Fibroblast of skin of right quadriceps (primary cell): ENCODE measurements at places on chromosomes 12 and 14.

DNA sequence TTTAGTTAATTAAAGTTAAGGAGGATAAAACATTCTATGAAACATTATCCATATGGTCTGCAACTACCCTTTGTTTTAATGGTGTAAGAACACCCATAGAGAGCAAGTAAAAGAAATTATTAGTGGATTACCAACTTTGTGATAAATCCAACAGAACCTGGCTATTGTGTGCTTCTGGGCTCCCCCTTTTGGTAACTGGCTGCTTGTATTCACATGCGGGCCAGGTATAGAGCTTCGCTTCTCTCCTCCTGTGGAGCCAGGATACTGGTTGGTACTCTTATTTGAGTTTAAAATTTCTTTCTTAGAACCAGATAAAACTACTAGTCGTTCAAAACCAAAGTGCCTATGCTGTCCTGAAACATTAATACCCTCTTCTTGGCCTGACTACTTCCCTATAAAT, 81.0 kb downstream of the PTPRR start:
- no peak for DNase-seq

DNA sequence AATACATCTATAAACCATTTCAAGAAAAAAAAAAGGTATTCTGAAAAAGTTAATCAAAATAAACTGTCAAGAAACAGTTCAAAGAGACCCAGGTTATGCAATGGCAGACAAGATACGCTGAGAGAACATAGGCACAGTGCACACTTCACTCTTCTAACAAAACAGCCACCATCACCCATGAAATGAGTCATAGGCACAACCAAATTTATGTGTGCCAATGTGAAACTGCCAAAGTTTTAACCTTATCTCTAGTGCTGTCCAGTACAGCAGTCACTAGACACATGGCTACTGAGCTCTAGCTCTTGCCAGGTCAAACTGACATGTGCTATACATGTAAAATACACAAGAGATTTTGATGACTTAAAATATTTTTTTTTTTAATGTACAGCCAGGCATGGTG, 1.4 kb downstream of the CEP128 start:
- no peak for DNase-seq

DNA sequence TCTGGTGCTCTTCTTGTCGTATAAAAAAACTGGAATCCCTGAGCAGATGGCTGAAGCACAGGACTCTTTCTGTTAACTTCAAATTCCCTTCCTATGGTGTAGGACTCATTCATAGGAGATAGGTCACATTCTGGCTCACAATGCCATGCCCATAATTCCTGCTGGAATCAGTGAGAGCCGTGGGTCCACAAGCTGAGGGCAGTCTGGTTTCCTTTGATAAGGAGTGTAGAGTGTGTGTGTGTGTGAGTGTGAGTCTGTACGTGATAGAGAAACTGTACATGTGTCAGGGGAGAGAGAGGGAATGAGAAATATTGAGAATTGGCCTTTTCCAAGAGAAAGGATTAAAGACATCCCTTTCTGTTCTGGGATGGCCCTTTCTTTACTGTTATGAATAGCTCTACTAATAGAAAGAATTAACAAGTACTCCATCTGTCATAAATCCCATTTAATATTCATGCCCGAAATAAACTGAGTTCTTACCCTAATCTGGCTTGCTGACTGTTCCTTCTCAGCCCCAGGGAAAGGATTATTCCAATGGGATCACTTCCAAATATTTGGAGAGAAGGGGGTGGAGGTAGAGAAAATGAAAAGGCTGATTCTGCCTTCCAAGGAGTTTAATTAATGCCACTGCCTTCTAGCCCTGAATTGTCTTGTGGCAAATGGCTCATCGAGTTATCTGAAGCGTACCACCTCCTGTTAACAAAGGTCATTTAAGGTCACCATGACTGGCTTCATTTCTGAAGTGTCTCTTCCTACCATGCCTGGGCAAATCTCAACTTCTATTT, 79.0 kb downstream of the TMX1 start:
- DNase-seq, result peak; percentile 26

DNA sequence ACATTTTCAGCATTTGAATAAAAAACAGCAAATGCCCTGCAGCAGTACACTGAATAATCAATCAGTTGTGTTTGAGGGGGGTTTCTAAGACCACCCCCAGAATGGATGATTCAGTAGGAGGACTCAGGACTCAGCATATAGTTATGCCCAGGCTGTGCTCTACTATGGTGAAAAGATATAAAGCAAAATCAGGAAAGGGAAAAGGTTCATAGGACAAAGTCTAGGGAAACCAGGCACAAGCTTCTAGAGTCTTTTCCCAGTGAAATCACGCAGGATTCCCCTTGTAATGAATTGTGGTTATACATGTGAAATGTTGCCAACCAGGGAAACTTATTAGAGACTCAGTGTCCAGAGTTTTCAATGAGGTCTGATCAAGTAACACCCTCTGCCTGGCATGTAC, 25.0 kb upstream of the SLC17A8 start:
- DNase-seq, result no peak

- no peak for DNase-seq
Observed at GRCh38 chr12:1050059-1050707, 59.2 kb downstream of the ERC1 start.
